WTC11 (cell line): ENCODE measurements at places on chromosomes 12 and 14. TPM values are rescaled to one million over a fixed set of nuclear protein-coding genes. Genes with fewer than 3 reads are reported as not detected.
A peak's percentile ranks its signal among the peaks of the same experiment; 100 is the strongest.

Gene BIN2
- 0.14 to 0.44 TPM (median 0.20 TPM) in 3 replicates for total RNA-seq

DNA sequence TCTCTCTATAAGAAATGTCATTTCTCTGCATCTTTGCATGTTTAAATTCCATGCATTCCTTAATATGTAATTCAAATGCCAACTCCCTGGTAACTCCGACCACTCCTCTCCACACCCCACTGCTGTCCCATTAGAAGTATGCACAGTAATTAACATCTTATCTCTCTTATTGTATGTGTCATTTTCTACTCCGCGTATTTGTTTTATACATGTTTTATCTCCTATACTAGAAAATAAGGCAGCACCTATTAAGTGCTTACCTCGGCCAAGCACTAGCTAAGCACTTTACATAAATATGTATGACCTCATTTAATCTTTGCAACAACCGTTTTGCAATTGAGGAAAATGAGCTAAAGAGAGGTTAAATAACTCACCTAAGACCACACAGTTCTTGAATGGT lies 469.8 kb downstream of the BCAT1 start:
- no peak for DNase-seq

Gene SDSL
- 0.41 to 0.96 TPM (median 0.52 TPM) in 3 replicates for total RNA-seq

DNA sequence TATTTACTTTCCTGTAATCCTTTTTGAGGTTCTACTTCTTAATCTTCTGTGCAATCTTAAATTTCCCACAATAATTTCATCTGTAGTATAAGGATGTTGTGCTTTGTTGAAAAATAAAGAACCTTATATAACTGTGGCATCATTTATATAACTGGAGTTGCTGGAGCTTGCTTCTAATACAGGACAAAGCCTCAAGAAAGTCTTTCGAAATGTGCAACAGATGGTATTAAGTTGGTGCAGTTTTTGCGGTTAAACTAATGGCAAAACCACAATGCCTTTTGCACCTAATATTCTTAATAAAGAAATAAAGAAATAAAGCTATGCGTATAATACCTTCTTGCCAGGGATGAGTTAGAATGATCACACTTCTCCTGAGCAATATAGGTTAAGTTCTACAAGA lies 180.0 kb downstream of the KITLG start:
- DNase-seq: no peak

- DNase-seq: no peak
Observed at GRCh38 chr14:53519137-53519536, 366.0 kb upstream of the DDHD1 start.

GRCh38 chr14:104441275-104442106 lies 138.1 kb upstream of the C14orf180 start:
- no peak for DNase-seq

DNA sequence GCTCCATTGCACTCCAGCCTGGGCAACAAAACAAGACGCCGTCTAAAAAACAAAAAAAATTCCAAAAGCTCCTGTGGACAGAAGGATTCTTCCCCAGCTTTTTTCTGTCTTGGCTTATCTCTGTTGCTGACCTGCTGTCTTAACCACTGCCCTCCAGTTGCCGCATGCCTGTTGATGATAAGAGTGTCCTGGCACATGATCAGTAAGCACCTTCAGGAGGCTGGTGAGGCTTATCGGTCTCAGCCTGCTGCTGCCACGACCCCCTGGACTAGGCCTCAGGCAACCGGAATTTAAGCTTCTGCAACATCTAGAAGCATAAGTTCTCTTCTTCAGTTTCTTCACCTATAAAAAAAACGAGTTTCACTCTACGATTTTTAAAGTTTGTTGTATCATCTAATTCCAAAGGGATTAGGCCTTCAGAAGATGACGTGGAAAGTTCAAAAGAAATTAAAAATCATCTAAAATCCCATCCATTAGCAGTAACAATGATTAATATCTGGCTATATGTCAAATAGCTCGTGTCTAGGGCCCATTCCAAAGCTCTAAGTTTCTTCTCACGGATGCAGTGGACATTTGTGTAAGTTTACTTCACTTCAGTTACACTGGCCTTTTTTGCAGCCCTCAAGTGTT lies 46.4 kb downstream of the RESF1 start:
- no peak for DNase-seq

Gene GCN1
- total RNA-seq: 147 to 181 TPM (median 162 TPM) in 3 replicates

Gene CLEC4E
- not detected in 3 replicates for total RNA-seq

Gene CCDC197
- total RNA-seq: not detected in 3 replicates

Gene PIANP
- total RNA-seq: 7.7 to 9.9 TPM (median 8.2 TPM) in 3 replicates

Gene PARP2
- 34.5 to 37.1 TPM (median 36.8 TPM) in 3 replicates for total RNA-seq

- DNase-seq: peak; percentile 93
Observed at GRCh38 chr12:115916910-115917668, 360.4 kb downstream of the MED13L start.

Gene GALNT9
- 0.66 to 1.1 TPM (median 0.90 TPM) in 3 replicates for total RNA-seq

Gene LRFN5
- total RNA-seq: 4.7 to 15.8 TPM (median 5.3 TPM) in 3 replicates

GRCh38 chr12:75710361-75711069 lies 199.1 kb upstream of the KRR1 start:
- DNase-seq: no peak

GRCh38 chr12:109757671-109758265 lies 44.1 kb downstream of the FAM222A start:
- DNase-seq: peak; percentile 1

- no peak for DNase-seq
Observed at GRCh38 chr12:55933799-55934742, 3.1 kb downstream of the DGKA start.

- DNase-seq: no peak
Observed at GRCh38 chr12:92899386-92900001, 29.6 kb downstream of the EEA1 start.

- DNase-seq: no peak
Observed at GRCh38 chr14:37848985-37849621, 253.7 kb downstream of the TTC6 start.

DNA sequence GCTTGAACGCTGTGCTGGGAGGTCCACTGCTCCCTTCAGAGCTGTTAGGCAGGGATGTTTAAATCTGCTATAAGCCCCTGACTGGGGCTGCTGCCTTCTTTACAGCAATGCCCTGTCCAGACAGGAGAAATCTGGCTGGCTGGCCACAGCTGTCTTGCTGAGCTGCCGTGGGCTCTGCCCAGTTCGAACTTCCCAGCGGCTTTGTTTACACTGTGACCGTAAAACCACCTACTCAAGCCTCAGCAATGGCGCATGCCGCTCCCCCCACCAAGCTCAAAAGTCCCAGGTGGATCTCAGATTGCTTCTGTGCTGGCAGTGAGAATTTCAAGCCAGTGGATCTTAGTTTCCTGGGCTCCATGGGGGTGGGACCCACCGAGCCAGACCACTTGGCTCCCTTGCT lies 35.8 kb downstream of the CKAP4 start:
- no peak for DNase-seq

DNA sequence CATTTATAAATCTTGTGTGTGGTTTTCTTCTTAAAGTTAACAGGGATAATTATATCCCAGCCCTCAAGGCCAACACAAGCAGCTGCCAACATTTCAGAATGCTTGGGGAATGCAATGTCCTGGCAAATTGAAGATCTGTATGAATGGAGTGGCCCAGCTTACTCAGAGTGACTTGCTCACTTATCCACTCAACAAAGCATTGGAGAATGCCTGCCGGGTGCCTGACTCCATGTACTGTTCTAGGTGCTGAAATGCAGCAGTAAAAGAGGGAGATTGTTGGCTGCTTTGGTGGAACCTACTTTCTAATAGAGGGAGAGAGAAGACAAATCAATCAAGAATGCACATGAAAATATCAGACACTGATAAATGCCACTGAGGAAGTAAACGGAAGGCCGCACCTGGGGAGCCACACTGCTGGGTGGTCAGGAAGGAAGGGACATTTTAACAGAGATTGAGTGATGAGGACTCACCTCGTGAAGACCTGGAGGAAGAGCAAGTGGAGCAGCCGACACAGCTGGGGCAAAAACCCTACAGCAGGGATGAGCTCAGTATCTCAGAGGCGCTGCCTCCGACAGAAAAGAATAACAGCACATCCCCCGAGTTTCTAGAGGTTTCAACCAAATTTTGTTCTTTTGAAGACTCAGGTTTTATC lies 61.2 kb upstream of the VASH1 start:
- DNase-seq: no peak

DNA sequence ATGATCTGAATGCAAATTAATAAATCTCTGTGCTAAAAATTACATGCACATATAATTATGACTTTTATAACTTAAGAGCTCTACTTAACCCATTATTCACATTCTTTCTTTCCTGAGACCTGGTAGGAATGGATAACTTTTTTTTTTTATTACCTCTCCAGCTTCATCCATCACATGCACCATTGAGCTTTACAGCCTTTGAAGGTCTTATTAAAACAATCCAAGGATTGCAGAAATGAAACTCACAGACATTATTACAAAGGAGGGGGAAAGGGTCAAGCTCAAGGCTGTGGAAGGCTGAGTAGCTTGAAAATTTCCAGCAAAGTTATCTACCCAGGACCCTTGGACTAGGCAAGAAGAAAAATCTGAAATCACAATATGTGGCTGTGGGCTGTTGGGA lies 202.5 kb upstream of the GRIP1 start:
- no peak for DNase-seq

DNA sequence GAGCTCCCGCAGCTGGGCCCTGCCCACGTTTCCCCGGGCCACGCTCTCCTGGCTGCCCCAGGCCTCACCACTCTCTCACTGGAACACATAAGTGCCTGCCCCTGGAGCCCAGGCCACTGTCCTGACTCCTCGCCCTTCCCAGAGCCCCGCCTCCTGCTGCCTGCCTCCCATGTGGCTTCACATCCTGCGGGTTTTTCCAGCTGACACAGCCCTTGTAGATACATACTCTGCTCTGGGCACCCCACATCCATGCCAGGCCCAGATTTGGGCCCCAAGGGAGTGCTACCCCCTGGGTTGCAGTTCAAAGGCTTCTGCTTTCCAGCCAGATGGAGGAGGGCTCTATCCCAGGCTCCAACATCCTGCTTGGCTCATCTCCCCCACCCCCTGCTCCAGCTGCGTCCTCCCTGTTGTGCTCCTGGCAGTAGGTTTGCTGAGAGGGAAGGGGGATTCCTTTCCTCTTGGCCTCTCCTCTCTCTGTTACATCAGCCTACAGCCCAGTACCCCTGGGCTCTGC lies 60.1 kb downstream of the TSPAN9 start:
- DNase-seq: peak; percentile 51

- no peak for DNase-seq
Observed at GRCh38 chr14:59829469-59830337, 40.9 kb downstream of the RTN1 start.

DNA sequence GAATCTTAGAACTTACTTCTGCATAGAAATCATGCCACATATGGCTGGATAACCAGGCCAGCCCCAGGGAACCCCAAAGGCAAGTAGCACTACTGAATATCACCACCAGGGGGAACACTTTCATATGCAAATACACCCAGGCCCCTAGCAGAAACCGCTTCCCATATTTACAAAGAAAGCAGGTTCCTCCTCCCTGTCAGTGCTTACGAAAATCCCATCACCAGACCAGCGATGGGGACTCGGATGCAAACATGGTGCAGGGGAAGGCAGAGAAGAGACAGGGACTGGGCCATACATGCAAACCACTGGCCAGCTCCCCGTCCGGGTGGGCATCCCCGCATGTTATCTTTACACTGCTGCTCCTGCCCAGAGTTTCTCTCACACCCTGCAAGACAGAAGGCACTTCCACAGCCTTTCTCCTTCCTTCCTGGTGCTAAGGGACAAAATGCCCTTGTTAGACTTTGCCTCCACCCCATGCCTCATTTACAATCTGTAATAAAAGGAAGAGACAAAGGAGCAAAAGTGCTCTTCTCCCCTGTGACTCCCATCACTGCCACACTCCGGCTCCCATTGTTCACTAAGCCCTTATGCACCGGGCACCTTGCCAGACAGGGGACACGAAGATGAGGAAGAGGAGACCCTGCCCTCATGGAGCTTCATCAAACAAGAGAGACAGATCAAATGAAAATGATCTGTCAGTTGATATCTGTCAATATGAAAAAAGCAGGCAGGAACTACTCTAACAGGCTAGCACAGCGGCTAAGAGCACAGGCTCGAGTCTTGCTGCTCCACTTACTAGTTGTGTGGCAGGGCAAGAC lies 62.3 kb downstream of the PTPN21 start:
- DNase-seq: peak; percentile 70
